ENCODE measurements at places on chromosomes 2 and 18. TPM values are rescaled to one million over a fixed set of nuclear protein-coding genes. Genes with fewer than 3 reads are reported as not detected.

Gene DSG1
- not detected for total RNA-seq

- H3K27me3 ChIP-seq, result peaks cover 2% of the 10 kb centered on the region
- no peak overlapping the region for H3K27ac ChIP-seq
- H3K4me1 ChIP-seq, result no peaks in the 10 kb centered on the region
- no peak for DNase-seq
Measured at GRCh38 chr2:53475321-53475720, 292.3 kb upstream of the CHAC2 start.

GRCh38 chr18:73352546-73352945, 484.8 kb upstream of the NETO1 start:
- no peak for DNase-seq
- H3K27ac ChIP-seq, result no peak overlapping the region
- no peaks in the 10 kb centered on the region for H3K27me3 ChIP-seq
- H3K4me1 ChIP-seq, result no peaks in the 10 kb centered on the region
- no peak overlapping the region for H3K4me3 ChIP-seq

DNA sequence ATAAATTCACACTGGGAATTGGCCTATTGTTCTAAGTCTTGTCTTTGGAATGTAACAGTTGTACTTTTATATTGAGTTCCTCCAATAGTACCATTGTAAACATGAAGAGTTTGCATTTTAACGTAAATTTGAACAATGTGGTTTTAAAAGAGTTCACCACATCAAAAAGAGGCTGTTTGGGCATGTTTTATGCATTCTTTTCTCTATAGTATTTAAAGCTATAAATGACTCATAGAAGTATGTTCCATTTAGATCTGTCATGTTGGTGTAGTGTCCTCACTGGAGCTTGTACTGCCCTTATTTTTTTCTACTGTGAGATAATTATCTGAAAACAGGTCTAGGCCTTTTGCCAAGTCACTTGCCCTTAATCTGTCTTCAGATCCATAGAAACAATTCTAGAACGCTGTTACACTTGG, 141.9 kb downstream of the RHBDD1 start:
- no peaks in the 10 kb centered on the region for H3K27me3 ChIP-seq
- H3K4me3 ChIP-seq, result no peak overlapping the region
- H3K4me1 ChIP-seq, result peaks cover 42% of the 10 kb centered on the region
- no peak overlapping the region for H3K27ac ChIP-seq
- DNase-seq, result no peak
- peaks cover 2% of the 10 kb centered on the region for H3K36me3 ChIP-seq

GRCh38 chr2:105515581-105516415, 116.9 kb upstream of the FHL2 start:
- DNase-seq, result no peak
- no peak overlapping the region for H3K27ac ChIP-seq
- H3K36me3 ChIP-seq, result no peaks in the 10 kb centered on the region
- H3K4me1 ChIP-seq, result no peaks in the 10 kb centered on the region
- H3K4me3 ChIP-seq, result no peak overlapping the region

DNA sequence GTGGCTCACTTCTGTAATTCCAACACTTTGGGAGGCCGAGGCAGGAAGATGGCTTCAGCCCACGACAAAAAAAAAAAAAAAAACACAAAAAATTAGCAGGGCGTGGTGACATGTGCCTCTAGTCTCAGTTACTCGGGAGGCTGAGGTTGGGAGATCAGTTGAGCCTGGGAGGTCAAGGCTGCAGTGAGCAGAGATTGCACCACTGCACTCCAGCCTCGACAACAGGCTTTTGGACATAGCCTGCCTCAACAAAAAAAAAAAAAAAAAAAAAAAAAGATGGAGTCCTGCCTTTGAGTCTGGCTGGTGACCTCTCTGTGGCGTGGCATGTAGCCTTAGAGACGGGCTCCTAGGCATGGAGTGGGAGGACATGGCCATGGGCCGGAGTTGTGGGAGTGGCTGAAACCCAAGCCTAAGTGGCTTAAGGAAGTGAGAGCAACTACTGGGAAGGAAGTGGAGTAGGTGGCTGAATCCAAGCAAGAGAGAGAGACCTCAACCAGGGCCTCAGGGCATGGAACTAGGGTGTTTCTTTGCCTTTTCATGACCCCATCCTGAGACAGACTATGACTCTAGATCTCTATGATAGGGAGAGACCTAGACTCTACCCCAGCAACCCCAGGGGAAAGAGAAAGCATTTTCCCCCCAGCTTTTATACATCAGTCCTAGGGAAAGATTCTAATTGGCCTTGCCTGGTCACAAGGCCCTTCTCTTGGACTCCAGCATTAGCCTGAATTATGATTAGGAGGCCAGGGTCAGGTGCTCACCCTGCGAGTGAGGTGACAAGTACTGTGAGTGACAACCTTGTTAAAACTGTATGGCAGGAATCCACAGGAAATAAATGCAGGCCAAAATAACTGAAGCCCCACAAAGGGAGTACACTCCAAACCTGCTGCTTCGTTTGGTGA, 34.2 kb downstream of the NPAS2 start:
- no peak overlapping the region for H3K27ac ChIP-seq
- peaks cover 3% of the 10 kb centered on the region for H3K4me1 ChIP-seq
- no peaks in the 10 kb centered on the region for H3K36me3 ChIP-seq
- no peak overlapping the region for H3K4me3 ChIP-seq
